ENCODE measurements at places on chromosomes 4 and X.

- no peak for DNase-seq
These were observed 506.9 kb upstream of the PCDH10 start for GRCh38 chr4:132642016-132642817.

DNA sequence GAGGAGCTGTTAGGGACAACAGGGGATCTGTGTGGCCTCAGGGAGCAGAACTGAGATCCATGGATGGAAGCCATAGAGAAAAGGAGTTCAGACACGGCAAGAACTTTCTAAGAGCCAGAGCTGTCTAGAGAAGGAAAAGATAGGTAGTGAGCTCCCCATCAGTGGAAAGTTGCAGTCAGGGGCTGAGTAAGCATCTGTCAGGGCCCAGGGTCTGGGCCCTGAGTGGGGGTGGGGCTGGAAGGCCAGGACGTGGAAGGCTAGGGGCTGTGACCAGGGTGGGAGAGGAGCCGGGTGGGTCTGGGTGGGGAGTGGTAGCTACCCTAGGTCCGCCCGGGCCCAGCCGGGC, 324 bp upstream of the MSN start:
- DNase-seq: no peak

DNA sequence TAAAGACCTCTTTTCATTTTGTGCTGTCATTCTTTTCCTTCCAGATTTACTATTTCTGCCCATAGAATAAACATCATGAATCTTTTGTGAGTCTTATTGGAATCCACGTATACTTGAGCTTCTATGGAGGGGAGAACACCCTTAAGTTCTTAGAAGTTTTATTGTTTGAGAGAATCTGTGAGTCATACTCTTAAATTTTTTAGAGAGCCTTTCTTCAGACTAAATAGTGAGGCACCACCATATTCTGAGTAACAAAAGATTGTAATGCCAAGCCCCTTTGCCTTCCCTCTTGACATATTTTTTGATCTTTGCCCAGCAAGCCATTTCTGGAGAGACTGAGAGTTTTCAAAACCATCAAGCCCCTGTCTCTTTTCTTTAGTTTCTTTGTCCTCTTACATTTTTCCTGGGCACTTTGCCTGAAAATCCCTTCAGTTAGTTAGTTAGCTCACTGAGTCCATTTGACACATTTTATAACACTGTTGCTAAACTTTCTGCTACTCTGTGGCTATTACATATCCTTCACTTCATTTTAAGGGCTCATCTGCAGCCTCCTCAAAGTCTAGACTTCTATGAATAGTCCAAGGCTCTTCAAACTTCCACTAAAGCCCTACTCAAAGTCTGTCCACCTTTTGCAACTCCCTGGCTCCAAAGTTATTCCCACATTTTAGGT, 65.3 kb upstream of the NDUFC1 start:
- DNase-seq: no peak

- no peak for DNase-seq
These were observed 70.2 kb upstream of the BCOR start for GRCh38 chrX:40167850-40168479.

GRCh38 chr4:185128272-185129119, 14.6 kb upstream of the SLC25A4 start:
- DNase-seq: peak; percentile 10

GRCh38 chr4:77052352-77052751, 23.4 kb downstream of the CCNI start:
- no peak for DNase-seq

- DNase-seq: no peak
These were observed 64.8 kb downstream of the ADRA2C start for GRCh38 chr4:3830774-3831528.

All from T-helper 2 cell treated with Interferon-gamma antibody and Interleukin-4, amounts not matched to agents 5 μg/mL and 100 μg/mL, for 36 hours (primary cell).